ENCODE measurements at places on chromosomes 6 and 20.

- peak; percentile 67 for DNase-seq
Observed at GRCh38 chr6:5294392-5295211, 33.3 kb downstream of the FARS2 start.

DNA sequence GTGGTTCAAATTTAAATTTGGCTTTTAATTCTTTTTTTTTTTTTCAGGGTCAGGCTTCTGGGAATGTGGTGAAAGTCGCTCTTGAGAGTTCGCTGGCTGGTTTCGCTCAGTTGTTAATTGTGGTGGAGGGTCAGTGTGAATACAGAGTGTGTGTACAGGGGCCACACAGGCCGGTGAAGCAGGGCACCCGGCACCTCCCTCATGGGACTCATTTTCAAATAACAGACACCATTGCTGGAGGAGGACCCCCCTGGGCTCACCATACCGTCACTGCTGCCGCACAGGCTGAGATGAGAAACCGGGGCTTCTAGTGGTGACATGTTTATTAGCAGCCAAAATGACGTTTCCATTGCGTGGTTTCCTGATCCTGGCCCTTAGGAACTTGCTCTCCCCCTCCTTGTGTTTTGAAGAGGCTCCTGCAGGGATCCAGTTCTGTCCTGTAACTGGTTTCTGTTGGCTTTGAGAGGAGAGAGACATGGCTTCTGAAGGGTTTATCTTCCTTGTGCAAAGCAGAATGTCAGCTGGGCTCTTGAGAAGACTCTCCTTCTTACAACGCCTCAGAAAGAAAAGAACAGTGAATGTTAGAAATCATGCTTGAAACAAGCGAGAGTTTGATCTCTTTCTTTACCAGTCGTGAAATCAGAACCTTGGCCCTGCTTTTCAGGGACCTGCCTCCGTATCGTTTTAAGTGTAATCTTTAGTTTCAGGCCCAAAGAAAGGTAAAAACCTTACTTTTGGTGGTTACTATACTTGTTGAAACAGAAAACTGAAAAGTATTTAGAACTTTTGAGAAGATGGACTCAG, 37.8 kb downstream of the DUSP22 start:
- DNase-seq: no peak

DNA sequence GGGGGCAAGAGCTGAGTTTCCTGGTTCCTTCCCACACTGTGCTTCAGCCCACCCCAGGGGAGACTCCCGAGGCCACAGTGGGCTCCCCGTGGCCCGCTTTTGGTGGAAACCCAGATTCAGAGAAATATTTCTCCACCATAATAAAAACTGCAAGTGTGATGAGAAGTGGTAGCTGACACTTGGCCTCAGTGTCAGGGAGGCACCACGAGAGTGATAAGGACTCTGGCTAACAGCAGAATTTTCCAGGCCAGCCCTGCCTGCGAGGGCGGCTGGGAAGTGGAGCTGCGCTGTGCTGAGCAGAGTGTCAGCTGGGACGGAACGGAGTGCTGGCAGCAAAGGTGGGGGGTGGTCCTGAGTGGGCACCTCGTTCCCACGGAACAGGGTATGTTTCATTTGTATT, 22.5 kb downstream of the SPATA2 start:
- no peak for DNase-seq

DNA sequence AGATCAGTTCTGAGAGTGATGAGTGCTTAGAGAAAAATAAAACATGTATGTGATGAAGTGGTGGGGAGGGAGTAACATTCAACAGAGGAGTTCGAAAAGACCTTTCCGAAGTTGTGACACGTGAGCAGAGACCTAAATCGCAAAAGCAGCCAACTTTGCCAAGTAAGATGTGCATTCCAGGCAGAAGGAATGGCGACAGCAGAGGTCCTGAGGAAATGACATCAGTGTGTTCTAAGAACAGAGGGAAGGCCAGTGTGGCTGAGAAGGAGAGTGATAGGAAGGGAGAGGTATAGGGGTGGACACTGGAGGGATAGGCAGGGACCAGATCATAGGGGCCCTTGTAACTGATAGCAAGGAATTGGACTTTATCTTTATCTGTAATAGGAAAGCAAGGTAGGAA, 51.3 kb downstream of the ADAT2 start:
- DNase-seq: no peak

DNA sequence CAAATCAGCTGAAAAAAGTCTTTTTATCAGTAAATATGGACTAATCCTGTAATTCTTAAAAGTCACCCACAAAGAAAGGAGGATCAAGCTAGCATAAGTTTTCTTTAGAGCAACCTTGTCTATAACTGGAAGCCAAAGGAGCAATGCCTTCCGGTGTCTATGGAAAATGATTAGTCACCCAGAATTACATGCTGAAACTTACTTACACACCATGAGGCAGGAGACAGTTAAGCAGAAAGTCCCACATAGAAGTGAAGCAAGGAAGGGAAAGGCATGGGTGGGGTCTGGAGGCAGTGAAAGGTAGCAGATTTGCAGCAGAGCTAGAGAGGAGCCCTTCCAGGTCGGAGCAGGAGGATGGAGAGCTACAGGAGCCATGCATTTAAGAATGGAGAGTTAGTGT, 153.7 kb upstream of the RIPOR2 start:
- peak; percentile 43 for DNase-seq

GRCh38 chr20:36461600-36462439, 79.5 kb upstream of the MYL9 start:
- peak; percentile 63 for DNase-seq

DNA sequence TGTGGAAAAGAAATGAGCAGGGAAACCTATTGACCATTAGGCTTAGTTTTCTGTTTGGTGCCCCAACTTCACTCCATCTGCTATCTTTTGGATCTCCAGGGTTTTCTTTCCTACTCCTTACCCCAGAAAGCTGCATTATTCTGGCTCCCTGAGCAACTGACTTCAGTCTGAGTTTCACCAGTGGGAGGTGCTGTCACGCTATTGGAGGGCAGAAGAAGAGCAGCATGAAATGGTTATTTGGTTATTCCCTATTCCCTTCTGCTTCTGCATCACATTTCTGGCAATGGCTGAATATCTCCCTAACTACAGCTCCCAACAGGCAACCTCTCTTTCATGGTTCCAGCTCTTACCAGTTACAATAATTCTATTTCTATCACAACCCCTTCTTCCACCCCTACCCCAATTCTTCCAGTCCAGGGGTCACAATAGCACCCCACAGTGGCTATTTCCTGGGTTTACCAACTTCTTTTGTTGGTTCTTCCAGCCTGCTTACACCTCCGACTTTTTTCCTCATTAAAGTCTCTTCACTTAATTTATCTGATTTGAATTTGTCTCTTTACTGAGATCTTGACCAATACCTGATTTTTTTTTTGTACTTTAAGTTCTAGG, 311.5 kb downstream of the PLCB1 start:
- DNase-seq: no peak

GRCh38 chr6:168047841-168048723, 30.9 kb downstream of the FRMD1 start:
- DNase-seq: no peak

GRCh38 chr20:22862671-22863230, 172.4 kb upstream of the SSTR4 start:
- DNase-seq: no peak

DNA sequence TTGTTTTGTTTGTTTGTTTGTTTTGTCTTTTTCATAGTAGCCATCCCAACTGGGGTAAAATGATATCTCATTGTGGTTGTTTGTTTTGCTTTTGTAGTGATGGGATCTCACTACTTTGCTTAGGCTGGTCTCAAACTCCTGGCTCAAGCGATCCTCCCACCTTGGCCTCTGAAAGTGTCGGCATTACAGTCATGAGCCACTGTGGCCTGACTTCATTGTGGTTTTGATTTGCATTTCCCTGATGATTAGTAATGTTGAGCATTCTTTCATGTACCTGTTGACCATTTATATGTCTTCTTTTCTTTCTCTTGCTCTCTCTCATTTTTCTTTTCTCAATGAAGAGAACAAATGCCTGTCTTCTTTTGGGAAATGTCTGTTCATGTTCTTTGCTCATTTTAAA, 30.8 kb upstream of the HLA-DOA start:
- DNase-seq: no peak

DNA sequence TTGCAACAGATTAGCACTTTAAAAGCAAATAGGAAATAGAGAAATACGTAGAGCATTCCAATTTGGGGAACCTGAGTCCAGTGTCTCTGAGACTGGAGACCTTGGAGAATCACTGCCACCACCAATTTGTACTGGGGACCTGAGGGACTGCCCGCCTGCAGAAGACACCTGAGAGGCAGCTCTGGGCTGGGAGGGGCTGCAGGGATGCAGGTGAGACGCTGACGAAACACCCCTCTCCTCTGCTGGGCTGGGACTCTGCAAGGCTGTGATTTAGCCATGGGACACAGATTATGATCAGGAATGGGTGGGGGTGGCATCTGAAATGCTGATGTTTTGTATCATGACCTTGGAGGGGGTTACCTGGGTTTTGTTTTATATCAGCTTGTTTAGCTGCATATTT, 7.0 kb upstream of the APMAP start:
- no peak for DNase-seq

DNA sequence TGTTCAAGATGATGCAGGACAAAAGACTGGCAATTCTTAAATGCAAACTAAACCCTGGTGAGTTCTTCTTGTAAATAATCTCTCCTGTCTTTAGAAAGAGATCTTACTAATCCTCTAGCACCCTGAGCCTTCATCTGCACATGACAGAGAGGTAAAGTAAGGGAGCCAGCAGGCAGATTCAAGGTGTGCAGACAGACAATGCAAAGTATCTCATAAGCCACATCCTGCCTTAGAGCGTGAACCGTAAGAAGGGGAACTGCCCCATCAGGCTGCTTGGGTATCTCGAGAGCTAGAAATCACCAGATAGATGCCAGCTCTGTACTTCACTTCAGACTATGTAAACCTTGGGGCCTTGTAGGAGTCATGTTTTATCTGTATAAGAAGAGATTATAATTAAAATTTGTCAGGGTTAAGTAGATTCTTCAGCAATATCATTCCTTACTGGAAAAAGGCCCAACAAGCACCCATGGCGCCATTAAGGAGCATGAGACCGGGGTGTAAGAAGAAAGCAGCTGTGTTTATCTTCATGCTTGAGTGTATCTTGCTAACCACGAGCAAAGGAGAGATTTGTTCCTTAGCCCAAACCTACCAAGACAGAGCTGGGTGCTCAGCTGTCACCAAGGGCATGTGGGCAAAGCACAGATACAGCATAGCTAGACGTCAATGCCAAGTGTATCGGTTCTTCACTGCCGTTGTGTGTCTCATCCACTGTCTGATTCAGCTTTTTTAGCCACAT, 24.4 kb downstream of the CNR1 start:
- DNase-seq: no peak
